ENCODE measurements at places on chromosomes 2 and 18. TPM values are rescaled to one million over a fixed set of nuclear protein-coding genes. Genes with fewer than 3 reads are reported as not detected.
A peak's percentile ranks its signal among the peaks of the same experiment; 100 is the strongest.

The DCDC2C gene
- not detected for total RNA-seq

DNA sequence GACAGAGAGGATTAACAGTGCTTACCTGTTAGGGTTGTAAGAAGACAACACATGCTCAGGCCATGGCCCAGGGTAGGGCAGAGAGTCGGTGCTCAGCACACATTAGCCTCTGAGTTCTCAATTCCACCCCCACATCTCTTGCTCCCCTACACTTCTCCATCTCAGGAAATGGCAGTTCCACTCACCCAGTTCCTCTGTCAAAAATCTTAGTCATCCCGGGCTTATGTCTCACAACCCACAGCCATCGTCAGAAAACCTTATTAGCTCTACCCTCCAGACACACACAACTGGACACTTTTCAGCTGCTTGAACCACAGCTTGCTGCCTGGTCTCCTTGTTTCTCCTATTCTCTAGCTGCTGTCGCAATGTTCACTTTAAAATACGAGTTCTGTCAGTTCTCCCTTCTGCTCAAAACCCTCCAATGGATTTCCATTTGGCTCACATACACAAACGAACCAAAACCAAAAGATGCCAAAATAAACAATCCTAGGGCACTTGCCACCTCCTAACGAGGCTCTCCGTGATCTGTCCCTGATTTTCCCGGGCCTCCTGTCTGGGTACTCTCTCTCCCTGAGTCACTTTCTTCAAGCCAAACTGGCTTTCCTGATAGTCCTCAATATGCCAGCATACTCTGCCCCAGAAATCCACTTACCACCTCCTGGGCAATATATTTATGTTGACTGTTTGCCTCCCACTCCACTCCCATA is 89.7 kb downstream of the KCTD1 start:
- no peak overlapping the region for H3K4me3 ChIP-seq
- H3K27ac ChIP-seq: no peak overlapping the region
- DNase-seq: no peak
- H3K36me3 ChIP-seq: no peaks in the 10 kb centered on the region
- no peaks in the 10 kb centered on the region for H3K27me3 ChIP-seq

The GGCX gene
- total RNA-seq: 34.1 TPM

GRCh38 chr18:6752202-6752860 is 22.8 kb downstream of the ARHGAP28 start:
- H3K27me3 ChIP-seq: no peaks in the 10 kb centered on the region
- H3K4me3 ChIP-seq: no peak overlapping the region
- H3K4me1 ChIP-seq: no peaks in the 10 kb centered on the region
- no peak for DNase-seq
- H3K36me3 ChIP-seq: no peaks in the 10 kb centered on the region

DNA sequence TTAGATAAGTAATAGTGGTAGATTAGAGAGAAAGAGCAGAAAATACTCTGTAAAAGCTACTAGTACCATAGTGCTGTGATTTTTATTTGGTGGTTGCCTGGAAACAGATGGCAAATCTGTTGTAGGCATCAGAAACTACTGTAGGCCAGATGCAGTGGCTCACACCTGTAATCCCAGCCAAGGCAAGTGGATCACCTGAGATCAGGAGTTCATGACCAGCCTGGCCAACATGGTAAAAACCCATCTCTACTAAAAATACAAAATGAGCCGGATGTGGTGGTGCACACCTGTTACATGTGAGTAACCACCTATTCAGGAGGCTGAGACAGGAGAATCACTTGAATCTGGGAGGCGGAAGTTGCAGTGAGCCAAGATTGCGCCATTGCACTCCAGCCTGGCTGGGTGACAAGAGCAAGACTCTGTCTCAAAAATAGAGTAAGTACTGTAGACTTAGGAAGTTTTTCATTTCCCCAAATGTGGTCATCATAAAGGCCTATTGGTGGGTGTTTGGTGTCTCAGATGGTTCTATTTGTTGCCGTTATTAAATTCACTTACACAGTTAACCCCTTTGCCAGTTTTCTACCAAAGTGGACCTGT is 79.6 kb downstream of the SPTBN1 start:
- peaks cover 11% of the 10 kb centered on the region for H3K4me1 ChIP-seq
- no peak overlapping the region for H3K27ac ChIP-seq
- H3K27me3 ChIP-seq: no peaks in the 10 kb centered on the region
- no peaks in the 10 kb centered on the region for H3K36me3 ChIP-seq
- H3K4me3 ChIP-seq: no peak overlapping the region
- no peak for DNase-seq

DNA sequence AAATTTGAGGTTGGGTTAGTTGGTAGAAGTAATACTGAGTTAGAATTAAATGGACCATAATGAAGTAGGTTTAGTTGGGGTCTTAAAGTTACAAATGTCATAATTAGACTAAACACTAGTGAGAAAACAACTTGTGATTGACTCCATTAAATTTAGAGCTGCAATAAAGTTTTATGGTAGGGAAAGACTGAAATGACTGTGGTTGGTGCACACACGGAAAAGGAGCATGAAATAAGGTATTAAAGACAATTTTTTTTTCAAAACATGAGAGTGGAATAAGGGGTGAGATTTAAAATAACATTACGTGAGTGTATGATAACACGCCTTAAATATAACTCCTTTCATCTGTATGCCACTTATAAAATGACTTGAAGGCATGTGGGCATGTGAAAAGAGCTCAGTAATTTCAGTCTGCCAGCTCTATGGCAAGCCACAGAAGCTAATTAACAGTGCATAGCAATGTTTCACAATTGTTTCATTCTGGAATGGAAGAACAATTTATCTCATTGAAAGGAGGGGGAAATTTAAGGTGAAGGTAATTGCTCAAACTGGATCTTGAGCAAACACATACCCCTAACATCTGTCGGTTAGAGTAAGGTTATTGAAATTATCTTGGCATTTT is 1.4 kb downstream of the FRZB start:
- no peaks in the 10 kb centered on the region for H3K36me3 ChIP-seq
- no peaks in the 10 kb centered on the region for H3K4me1 ChIP-seq
- no peak overlapping the region for H3K27ac ChIP-seq
- DNase-seq: no peak
- H3K4me3 ChIP-seq: no peak overlapping the region
- H3K27me3 ChIP-seq: no peaks in the 10 kb centered on the region

- H3K4me1 ChIP-seq: no peaks in the 10 kb centered on the region
- no peak overlapping the region for H3K27ac ChIP-seq
- no peak overlapping the region for H3K4me3 ChIP-seq
- H3K27me3 ChIP-seq: no peaks in the 10 kb centered on the region
- H3K36me3 ChIP-seq: no peaks in the 10 kb centered on the region
Measured at GRCh38 chr2:107502539-107502938, 324.2 kb upstream of the RGPD4 start.

The MYO3B gene
- total RNA-seq: 0.54 TPM

The KCNS3 gene
- 5.8 TPM for total RNA-seq

DNA sequence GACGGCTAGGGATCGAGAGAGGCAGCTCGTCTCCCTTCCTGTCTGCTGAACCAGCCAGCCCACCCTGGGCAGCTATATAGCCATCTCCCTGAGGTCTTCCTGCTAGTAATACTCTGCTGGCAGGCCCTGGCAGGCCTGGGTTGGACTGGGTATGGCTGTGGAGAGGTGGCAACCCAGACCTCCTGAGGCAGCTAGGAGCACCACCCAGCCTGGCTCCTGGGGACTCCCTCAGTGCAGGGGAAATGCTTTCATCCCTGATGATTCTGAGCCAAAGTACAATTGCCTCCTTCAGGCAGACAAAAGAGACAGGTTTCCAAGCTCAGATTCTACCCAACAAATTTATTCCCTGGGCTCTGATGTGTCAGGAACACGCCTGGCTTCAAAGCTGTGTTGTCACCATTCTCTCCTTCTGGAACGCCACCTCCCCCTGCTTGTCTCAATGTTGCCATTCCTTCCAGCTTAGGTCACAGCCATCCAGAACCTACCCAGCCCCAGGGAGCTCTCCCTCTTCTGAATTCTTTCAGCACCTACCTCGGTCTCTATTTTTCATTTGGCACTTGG is 4.7 kb upstream of the DNAJB2 start:
- H3K27ac ChIP-seq: peak overlapping the region; percentile 42
- peaks cover 9% of the 10 kb centered on the region for H3K4me1 ChIP-seq
- DNase-seq: no peak
- H3K4me3 ChIP-seq: no peak overlapping the region
- no peaks in the 10 kb centered on the region for H3K36me3 ChIP-seq
- no peaks in the 10 kb centered on the region for H3K27me3 ChIP-seq

GRCh38 chr2:209499069-209499468 is 75.2 kb downstream of the MAP2 start:
- H3K27ac ChIP-seq: no peak overlapping the region
- H3K36me3 ChIP-seq: no peaks in the 10 kb centered on the region
- peaks cover 17% of the 10 kb centered on the region for H3K4me1 ChIP-seq
- H3K4me3 ChIP-seq: no peak overlapping the region

The C2orf74 gene
- 9.5 TPM for total RNA-seq

GRCh38 chr18:65025756-65026155 is 725.1 kb upstream of the CDH7 start:
- no peaks in the 10 kb centered on the region for H3K4me1 ChIP-seq
- no peak overlapping the region for H3K4me3 ChIP-seq
- DNase-seq: no peak
- H3K27ac ChIP-seq: no peak overlapping the region

DNA sequence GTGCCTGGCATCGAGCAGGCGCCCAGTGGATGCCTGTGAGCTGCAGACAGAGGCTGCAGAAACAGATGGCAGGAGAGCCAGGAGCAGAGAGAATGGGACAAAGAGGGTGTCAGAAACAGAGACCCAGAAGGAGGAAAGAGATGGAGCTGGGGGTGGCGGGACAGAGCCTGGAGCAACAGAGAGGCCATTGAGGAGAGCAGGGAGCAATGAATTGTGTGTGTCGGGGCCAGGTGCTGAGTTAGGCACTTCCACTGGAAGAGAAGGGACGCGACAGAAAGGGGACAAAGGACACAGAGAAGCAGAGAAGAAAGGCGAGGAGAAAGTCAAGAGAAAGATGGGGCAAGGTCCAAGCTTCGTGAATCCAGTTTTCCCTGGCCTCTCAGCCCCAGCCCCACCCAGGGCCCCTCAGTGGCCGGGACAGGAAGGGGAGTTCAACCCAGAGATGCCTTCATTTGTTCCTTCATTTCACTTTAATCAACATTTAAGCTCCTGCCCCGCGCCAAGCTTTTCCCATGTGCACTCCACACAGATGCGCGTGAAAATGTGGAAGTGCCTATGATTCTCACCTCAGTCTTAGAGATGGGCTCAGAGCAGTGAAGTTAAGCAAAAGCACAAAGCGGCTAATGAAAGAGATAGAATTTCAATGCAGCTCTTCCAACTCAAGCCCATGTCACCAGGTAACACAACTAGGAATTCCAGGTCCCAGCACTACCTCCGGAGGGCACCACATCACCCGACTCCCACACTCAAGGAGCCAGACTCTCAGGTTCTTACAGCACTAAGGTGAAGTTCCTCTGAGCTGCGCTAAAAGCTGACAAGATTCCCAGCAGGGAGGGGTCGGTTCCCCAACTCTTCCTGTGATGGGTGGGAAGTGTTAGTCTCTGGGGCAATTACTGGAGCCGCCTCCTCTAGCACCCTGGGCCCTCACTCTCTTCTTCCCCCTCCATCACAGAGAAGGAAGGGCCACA is 55.1 kb downstream of the TNS1 start:
- H3K27me3 ChIP-seq: no peaks in the 10 kb centered on the region
- no peak for DNase-seq
- H3K4me1 ChIP-seq: peaks cover 12% of the 10 kb centered on the region
- H3K4me3 ChIP-seq: no peak overlapping the region

- no peaks in the 10 kb centered on the region for H3K36me3 ChIP-seq
- H3K27ac ChIP-seq: no peak overlapping the region
- peaks cover 35% of the 10 kb centered on the region for H3K4me1 ChIP-seq
- H3K27me3 ChIP-seq: no peaks in the 10 kb centered on the region
Measured at GRCh38 chr18:34595690-34596089, 114.4 kb upstream of the DTNA start.

GRCh38 chr2:68031542-68032160 is 31.2 kb downstream of the C1D start:
- no peak overlapping the region for H3K4me3 ChIP-seq
- H3K27ac ChIP-seq: no peak overlapping the region
- no peak for DNase-seq

The NEU4 gene
- total RNA-seq: not detected

DNA sequence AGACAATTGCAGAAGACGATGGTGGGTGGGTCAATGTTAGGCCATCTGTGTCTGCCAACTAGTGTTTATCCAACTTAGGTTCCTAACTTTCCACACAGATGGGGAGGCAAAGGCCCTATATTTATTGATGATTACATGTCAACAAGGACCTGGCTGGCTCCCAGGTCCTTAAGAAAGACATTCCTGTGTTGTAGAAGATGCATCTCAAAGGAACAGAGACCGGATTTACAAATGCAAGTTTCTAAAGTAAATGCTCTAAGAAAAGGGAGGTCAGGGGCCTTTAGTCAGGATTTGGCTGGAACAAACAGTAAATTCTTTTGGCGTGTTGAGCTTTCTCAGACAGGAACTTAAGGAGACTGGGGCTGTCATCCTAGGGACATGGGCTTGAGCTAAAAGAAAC is 175.0 kb downstream of the SH3BP4 start:
- no peaks in the 10 kb centered on the region for H3K4me1 ChIP-seq
- no peak overlapping the region for H3K27ac ChIP-seq
- no peaks in the 10 kb centered on the region for H3K36me3 ChIP-seq

The INO80B gene
- 27.7 TPM for total RNA-seq

The GREB1L gene
- total RNA-seq: not detected

The MYO1B gene
- total RNA-seq: 54.2 TPM
